ENCODE measurements at places on chromosomes 4 and X.
A peak's percentile ranks its signal among the peaks of the same experiment; 100 is the strongest.

DNA sequence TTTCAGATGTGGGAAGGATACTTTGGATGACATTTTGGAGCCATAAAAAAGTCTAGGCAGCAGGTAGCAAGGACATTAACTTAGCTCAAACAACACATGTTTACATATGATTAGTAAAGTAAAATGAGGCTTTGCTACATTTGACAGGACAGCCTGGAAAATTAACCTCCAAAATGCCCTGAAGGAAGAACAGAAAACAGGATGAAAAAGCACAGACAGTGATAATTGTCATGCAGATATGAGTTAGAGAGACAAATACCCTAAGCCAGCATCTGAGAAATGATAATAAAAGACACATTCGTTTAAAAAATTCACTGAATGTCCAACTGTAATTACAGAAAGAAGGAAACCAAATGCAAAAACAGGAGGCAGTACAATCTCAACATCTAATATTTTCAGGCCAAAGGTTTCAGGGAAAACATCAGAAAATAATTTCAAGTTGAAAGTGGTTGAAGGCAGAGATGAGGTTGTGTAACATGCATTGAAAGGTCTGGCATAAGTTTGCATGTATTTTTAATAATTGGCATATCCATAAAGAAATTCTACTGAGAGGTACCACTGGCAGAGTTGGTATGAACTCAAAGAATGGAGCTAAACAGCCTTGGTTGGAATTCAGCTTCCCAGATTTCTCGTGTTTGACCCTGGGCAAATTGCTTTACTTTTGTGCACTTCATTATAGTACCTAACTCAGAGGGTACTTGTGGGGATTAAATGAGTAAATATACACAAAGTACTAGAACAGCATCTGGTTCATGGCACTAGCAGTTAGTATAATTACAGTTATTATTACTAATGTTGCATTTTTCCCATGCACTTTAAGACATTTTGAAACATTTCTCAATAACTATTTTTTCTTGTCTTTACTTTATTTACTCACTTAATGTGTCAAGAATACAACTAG is 54.4 kb upstream of the MAP9 start:
- DNase-seq, result no peak

DNA sequence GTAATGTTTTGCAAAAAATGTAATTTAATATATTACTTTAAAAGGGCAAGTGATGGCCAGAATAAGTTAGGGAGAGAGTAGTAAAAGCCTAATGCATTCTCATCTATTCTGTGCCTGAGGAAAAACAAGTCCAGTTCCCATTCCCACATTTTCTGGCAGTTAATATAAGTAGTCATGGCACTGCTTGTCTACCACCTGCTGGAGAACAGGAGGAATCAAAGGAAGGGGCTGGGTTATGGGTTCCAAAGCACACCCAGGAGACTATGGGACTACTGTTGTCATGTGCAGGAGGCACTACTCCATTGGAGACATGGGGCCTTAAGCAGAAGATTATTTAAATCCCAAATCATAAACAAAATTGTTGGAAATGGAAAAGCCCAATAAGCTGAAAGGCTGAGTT is 2618.6 kb downstream of the ARAP2 start:
- DNase-seq, result no peak

GRCh38 chr4:16110661-16111290 is 27.0 kb upstream of the PROM1 start:
- no peak for DNase-seq

GRCh38 chr4:112704991-112705845 is 68.3 kb downstream of the LARP7 start:
- DNase-seq, result peak; percentile 77

All from mesenchymal stem cell (in vitro differentiated cells and primary cell).